ENCODE measurements at places on chromosomes 3 and 15.

- DNase-seq = no peak
Measured at GRCh38 chr3:171862993-171863521, 19.9 kb downstream of the TMEM212 start.

GRCh38 chr3:197504641-197505121 is 51.1 kb downstream of the BDH1 start:
- no peak for DNase-seq

GRCh38 chr3:26281284-26281985 is 341.1 kb upstream of the LRRC3B start:
- DNase-seq = no peak

- DNase-seq = no peak
Measured at GRCh38 chr3:72924055-72924454, 36.2 kb downstream of the GXYLT2 start.

- no peak for DNase-seq
Measured at GRCh38 chr3:20043825-20044224, 3.6 kb downstream of the KAT2B start.

DNA sequence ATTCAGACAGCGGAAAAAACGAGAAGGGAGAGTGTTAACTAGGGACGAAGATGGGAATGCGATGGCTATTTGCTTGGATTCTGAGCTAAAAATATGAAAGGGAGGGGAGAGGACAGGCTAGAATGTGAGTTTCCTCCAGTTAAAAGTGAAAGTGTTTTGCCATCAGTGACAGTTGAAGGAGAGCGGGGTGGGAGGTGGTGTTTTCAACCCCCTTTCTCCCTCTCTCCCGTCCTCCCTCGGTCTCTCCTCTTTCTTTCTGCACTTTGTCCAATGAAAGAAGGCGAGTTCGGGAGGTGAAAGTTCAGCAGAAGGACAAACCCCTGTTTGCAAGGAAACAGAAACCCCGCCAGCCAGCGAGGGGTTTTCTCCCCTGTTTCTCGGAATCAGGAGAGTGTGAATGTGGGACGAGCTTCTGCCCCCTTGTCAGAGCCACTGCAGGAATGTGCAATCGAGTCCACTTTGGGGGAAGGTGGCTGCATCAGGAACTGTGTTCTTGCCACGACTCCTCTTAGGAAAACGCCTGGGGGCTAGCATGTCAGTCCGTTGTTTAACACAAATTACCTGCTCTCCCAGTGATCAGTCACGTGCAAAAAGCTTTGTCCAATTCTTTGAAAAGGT is 975 bp upstream of the FOXP1 start:
- peak; percentile 57 for DNase-seq

DNA sequence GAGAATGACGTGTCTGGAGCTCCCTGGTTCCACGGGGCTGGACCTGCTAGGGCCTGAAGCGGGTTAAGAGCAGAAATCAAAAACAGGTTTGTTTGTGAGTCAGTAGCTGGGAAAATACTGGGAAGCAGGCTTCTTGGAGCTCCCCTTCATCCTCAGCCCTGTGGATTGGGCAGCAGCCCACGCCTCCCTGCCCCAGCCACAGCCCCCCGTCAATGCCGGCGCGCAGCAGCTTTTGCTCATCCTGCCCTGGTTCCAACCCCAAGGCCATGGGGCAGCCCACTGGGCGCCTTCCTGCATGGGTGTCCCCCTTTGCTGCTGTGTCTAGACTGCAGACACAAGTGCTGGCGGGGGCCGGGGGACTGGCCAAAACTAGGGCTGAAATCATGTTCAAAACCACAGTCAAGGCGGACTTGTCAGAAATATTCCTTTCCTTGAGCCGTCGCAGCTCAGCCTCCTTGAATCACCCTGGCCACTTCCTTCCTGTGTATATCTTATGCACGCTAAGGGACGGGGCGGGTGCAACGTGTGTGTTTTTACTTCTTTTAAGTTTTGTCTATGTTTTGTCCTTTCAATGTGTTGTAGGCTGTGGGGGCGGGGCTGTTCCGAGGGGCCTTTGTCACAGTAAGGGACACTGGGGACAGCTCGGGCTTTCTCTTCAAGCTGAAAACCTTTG is 108.1 kb downstream of the KLF13 start:
- peak; percentile 80 for DNase-seq

- no peak for DNase-seq
Measured at GRCh38 chr15:85871545-85871944, 76.8 kb upstream of the KLHL25 start.

GRCh38 chr15:90539789-90540188 is 10.1 kb downstream of the CRTC3 start:
- peak; percentile 26 for DNase-seq

DNA sequence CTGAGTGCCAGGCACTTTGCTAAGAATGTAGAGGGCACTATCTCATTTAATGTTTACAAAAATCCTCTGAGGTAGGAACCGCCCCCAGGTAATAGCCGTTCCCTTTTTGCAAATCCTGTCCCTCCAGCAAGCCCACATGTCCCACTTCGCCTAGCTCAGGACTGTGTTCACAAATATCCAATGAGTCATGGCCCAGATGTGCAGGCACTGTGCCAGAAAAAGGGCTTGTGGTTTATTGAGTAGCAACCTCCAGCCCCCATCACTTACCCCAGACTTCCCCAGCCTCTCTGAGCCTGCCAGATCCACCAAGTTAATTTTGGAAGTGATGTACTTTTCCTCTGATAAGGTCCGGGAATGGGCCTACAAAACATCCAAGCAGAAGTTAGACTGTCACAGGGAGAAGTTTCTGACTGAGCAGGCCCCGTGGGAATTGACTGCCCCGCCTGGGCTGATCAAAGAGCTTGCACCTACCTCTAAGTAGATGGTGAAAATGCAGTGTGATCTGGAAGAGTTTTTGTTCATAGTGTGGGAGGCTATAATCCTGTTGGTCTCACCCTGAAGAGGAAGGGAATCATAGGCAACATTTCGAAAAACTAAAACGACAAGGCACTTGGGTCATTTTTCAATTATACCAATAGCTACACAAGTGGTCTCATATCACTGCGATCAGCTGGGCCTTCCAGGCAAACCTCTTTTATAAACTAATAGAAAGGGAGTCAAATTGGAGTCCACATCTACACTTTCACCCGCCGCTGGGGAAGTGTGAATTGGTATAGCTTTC is 15.7 kb downstream of the KIF9 start:
- peak; percentile 16 for DNase-seq

GRCh38 chr3:71162221-71162620 is 421.3 kb downstream of the FOXP1 start:
- no peak for DNase-seq

Data from stimulated activated CD4-positive, alpha-beta T cell treated with anti-CD3 and anti-CD28 coated beads, Interleukin-4, amount 100 ng/mL, for 4 hours (primary cell).